ENCODE measurements at places on chromosomes 2 and 18.

DNA sequence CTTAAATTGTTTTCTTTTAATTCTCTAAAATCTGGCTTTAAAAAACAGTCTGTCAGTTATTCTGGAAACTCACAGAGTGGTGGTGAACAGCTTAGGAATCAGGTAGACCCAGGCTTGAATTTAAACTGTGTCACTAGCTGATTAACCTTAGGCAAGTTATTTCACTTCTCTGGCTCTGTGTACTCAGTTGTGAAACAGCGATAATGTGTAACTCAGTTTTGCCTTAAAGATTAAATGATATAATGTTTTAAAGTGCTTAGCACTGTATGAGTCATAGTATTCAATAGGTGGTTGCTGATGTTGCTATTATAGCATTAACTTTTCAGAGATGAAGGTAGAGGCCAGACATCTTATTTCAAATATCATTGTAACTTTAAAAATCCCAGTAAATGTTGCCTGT, 40.7 kb downstream of the PKP4 start:
- no peak for DNase-seq

DNA sequence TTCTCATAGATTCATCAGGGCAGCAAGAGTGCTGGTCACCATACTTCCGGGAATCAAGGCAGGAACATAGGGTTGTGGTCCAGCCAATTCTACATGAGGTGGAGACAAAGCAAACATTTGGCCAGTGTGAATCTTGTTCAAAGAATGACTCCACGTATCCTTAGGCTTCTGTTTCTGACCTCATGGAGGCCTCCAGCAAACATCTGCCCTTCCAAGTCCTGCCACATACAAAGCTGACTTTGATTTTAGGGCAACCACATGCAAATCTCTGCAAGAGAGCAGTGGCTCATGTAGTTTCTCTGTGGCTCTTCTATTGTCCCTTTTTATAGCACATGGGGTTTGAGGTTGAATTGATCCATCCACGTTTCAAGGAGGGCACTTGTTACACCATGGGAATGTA, 132.1 kb upstream of the MMADHC start:
- DNase-seq = no peak

DNA sequence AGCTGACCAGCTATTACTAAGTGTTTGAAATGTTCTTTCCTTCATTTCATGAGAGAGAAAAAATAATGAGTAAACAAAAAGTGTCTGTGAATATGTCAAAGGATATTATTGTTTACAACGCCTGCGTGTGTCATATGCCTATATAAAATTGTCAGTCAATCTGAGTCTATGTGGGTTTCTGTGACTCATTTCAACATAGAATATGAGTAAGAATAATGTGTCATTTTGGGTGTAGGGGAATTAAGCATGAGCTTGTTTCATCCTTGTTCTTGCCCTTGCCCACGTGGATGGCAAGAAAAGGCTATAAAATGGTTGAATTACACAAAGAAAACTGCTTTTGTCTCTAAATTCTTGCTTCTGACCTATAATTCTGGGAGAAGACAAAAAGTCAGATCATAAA, 466.0 kb downstream of the PTH2R start:
- DNase-seq = no peak

DNA sequence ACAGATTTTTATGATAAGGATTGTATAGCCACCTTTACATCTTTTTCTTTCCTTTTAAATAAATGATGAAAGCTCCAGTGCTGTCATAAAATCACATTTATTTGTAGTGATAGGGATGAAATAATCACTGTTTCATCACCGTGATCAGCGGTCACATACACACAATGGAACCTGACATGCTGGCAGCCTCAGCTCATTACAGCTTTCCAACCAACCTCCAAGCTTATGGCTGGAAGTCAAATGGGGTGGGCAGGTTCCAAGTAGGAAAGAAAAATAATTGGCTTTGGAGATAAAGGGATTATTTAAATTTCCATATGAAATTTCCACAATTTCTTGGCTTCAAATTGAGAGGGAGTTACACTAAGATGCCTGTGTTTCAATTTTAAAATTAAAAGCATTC, 251.3 kb downstream of the PLCL1 start:
- DNase-seq = no peak

DNA sequence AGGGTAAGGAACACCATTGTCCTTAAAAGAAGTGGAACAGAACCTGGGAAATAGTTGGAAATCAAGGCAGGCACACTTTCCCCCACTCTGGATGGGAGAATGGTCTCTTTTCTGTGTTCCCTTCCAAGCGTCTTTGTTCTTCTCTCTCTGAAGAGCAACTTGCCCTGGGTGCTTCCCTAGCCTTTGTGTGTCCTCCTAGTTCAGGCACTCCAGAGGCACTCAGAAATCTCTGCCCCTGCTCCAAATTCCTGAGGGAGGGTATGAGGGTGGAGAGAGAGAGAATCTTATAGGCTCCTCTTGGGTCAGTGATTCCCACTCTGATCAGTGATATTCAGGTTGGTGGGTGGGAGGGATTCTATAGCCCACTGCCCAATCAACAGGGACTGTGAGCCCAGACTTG, 8.8 kb upstream of the SIX2 start:
- DNase-seq = no peak

DNA sequence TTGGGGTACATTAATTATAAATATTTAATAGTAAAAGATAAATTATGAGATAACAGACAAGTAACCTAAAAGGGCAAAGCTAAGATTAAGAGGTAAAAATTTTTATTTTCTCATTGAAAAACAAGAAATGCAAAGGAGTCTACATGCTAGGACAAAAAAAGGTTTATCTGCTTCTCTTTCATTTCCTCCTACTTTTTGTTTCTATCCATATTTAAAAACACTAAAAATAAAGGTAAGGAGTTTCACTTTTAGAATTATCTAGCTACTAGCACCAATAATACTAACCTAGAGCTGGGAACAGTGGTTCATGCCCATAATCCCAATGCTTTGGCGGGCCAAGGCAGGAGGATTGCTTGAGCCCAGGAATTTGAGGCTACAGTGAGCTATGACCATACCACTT, 1551.7 kb upstream of the SLC39A10 start:
- no peak for DNase-seq

- DNase-seq = no peak
Measured at GRCh38 chr2:175463589-175464310, 282.2 kb upstream of the ATP5MC3 start.

DNA sequence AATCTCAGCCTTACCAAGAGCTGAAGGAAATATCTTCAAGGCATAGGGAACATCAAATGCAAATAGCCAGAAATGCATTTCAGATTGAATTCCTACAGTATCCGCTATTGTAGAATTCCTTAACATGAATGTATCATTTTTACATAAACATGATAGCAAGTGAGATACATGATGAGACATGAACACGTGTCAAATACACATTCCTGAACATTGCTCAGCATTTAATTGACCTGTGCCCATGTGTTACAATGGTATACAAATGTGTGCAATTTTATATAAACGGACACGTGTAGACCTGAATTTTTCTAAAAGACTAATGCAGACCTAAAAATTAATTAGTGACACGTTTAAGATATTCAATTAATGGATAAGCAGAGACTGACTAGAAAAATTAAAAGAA, 133.0 kb upstream of the TLK1 start:
- no peak for DNase-seq

GRCh38 chr2:5464657-5465056, 227.5 kb upstream of the SOX11 start:
- no peak for DNase-seq

GRCh38 chr2:11155381-11156035, at the start of gene SLC66A3:
SLC66A3 (plus strand) TSS chr2:11155467; CDS start chr2:11155547, 80 bp downstream.
- DNase-seq = peak; percentile 85

- peak; percentile 47 for DNase-seq
Measured at GRCh38 chr18:52716973-52717372, 377.0 kb downstream of the DCC start.

DNA sequence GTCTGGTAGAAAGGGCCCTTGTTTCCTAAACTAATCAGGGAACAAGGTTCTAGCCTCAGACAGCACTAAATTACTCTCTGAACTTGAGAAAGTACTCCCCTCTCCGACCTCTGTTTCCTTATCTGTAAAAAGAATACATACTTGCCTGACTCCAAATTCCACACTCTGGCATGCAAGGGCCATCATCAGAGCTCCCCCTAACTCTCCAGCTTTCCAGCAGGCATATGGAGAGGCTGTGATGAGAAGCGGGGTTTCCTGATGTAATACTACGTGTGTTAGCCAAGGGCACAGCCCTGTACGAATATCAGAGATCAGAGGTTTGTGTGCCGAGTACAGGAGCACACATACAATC, 1.8 kb upstream of the EVA1A start:
- peak; percentile 35 for DNase-seq

GRCh38 chr2:220533485-220533884, 906.1 kb downstream of the SLC4A3 start:
- DNase-seq = peak; percentile 64

DNA sequence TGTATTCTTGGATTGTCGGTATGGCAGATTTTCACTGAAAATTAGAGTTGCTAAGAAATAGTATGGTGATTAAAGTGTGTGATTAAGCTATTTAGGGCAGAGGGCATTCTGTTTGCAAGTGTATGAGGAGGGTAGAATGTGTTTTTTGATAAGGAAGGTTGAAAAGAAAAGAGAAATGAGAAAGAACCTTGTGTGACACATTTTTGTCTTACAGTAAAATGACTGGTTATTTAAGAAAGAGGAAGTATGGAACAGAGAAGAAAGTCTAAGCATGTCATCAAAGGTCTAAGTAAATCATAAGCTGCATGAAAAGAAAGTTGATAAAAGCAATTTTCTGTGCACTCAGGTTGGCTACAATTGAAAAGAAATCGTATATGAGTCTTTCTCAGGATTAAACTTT, 5.2 kb upstream of the RSAD2 start:
- no peak for DNase-seq

DNA sequence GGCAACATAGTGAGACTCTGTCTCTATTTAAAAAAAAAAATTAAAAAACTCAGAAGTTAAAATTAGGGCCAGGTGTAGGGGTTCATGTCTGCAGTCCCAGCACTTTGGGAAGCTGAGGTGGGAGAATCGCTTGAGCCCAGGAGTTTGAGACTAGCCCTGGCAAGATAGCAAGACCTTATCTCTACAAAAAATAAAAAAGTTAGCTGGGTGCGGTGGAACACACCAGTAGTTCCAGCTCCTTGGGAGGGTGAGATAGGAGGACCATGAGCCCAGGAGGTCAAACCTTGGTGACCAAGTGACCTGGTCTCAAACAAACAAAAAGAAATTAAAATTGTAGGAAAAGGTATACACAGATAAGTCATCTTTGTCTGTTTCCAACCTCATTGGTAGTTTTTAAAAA, 11.3 kb downstream of the TTLL4 start:
- DNase-seq = no peak

DNA sequence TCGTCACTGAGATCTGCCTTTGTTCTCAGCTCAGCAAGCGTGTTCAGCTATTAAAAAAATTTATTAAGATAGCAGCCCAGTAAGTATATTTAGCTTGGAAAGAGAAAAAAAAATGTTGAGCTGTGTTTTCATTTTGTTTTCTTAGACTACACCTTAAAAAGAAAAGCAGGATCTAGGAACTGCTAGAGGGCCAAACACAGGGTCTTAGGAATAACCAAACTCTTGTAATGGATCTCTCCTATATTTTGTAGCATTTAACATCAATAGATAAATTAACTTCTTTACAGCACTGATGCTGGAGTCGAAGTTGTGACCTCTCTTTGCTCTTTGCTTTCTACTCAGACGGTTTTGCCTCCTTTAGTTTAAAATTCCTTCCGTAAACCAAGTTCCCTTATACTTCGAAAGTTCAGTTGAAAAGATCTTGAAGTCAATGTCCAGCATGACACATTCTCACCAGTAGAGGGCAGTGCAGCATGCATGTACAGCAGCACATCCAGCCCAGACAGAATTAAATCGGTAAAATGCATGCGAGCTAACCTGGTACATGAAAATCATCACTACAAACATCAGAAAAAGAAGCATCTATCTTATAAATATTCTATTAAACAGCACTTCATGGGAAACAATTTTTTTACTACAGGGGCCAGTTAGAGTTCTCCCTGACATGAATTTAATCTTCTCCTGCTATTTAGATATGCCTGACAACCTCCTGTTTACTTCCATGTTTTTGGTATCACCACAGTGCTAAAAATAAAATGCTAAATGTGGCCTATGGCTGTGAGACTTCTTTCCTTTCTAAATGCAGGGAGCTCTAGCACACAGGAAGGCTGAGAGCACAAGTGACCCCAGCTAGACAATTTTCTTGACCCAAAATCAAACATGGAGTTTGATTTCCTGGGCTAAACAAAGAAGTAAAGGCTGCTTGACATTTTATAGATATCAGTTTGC, 48.2 kb upstream of the MAP3K20 start:
- DNase-seq = peak; percentile 83

DNA sequence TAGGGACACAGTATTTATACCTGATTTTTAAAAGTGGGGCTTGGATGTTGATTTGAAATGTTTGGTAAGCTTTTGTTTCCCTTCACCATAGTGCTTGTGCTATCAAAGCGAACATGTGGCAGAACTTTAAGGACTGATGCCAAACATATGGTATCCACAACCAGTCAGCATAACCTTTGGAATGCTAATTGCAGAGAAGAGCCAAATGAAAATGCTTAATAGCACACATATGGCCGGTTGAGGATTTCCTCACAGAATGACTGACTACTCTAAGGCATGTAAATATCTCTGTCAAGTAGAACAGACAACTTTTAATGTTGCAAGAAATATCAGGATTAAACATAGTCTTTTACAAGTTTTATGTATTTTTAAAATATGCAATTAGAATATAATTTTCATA, 120.9 kb upstream of the COL3A1 start:
- peak; percentile 62 for DNase-seq

DNA sequence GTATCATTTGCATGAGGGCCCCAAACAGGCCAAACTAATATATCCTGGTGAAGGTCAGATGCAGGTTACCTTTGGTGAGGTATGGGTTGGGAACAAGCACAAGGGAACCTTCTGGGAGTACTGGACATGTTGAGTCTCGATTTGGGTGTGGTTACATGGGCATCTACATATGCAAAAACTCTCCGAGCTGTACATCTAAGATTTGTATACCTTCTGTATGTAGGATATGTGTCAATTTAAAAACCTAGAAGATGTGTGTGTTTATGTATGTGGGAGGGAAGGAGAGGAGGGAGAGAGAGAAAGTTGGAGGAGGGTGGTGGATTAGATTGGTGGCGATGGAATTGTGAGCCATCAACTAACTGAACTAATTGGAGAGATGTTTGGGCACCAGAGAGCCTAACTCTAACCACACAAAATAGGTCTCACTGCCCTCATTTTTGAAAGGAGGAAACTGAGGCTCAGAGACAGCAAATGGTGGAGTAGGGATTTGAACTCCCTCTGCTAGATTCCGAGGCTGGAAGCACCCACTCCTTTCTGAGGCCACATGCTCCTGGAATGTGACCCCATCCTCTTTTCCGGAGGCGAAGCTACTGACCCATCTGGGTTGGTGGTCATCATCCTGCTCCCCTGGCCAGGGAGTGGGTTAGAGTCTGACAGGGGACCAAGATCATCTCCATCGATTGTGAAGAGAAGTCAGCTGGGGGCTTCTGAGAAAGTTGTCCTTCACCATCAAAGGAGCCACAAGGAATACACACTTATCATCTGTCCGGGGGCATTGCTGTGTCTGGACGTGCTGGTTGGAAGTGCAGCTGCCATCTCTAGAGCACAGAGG, 107.3 kb upstream of the MYCN start:
- no peak for DNase-seq

GRCh38 chr2:44906972-44907371, 34.5 kb upstream of the SIX3 start:
- DNase-seq = no peak

- no peak for DNase-seq
Measured at GRCh38 chr2:43160778-43161177, 65.6 kb downstream of the ZFP36L2 start.

- DNase-seq = no peak
Measured at GRCh38 chr2:145413261-145414030, 893.5 kb upstream of the ZEB2 start.

- DNase-seq = no peak
Measured at GRCh38 chr2:281381-281780, 6.5 kb downstream of the ALKAL2 start.

GRCh38 chr2:70808983-70809958, 11.1 kb downstream of the CLEC4F start:
- no peak for DNase-seq
